ENCODE measurements at places on chromosomes 7 and 10. TPM values are rescaled to one million over a fixed set of nuclear protein-coding genes. Genes with fewer than 3 reads are reported as not detected.
A peak's percentile ranks its signal among the peaks of the same experiment; 100 is the strongest.

- DNase-seq = peak; percentile 49
These were observed 4.1 kb downstream of the COA1 start for GRCh38 chr7:43725251-43725650.

AGR3 gene
- 4.9 TPM for total RNA-seq

DNA sequence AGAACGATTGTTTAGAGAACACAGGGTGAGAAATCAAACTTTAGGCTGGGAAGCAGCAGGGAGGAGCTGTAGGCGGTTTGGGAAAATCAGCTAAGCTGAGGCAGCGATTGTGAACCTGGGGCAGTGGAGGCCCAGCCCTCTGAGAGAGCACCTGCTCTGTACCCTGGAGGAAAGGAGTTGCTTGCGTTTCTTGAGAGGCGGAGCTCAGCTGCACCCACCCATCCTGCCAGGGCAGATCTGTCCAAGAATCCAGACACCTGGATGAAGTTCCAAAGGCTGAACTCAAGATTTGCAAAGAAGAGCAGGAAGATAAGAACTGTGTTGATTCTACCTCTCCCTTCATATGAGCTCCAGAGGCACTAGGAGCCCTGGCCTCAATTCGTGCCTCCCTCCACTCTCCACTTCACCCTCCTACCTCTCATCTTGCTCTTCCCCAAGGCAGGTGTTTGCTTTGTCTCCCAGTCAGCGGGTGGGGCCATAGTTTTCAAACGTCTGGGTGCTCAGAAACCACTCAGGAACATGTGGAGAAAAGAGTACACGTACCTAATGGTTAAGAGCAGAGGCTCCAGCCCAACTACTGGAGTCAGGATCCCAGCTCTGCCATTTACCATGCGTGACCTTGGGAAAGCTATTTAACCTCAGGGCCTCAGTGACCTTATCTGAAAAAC is 21.5 kb upstream of the TMEM213 start:
- no peak for DNase-seq

DGKI gene
- total RNA-seq = 5.6 TPM

DNA sequence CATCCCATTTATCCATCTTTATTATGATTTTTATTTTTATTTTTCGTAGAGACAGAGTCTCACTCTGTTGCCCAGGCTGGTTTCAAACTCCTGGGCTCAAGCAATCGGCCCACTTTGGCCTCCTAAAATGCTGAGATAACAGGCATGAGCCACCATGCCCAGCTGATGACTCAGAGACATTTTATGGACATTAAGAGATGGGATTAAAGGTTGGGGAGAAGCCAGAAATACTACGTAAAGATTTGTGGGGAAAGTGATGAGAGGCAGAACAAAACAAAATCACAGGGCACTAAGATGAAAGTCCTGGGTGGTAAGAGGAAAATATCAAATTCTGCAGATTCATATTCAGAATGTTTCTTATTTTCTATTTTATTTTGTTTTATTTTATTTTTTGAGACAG is 7.6 kb downstream of the WNT8B start:
- no peak for DNase-seq

GRCh38 chr7:34430456-34430855 is 227.6 kb upstream of the NPSR1 start:
- no peak for DNase-seq

- no peak for DNase-seq
These were observed 74.6 kb downstream of the VCL start for GRCh38 chr10:74072503-74072902.

GRCh38 chr10:84156009-84156408 is 16.7 kb downstream of the GHITM start:
- no peak for DNase-seq

DNA sequence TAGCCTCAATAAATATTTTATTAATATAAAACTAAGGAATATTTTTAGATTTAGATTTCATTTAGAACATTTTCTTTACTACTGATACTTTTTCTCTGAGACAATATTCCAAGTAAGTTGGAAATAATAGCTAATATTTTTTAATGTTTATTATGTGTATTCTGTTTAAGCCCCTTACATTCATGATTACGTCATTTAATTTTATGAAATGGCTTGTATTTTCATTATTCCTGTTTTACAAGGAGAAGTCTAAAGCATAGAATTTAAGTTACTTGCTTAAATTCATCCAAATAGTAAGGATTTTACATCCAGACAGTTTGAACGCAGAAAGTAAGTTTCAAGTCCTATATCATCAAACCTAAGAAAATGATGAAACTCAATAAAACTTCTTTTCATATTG is 6.1 kb downstream of the DGKB start:
- DNase-seq = no peak

DNA sequence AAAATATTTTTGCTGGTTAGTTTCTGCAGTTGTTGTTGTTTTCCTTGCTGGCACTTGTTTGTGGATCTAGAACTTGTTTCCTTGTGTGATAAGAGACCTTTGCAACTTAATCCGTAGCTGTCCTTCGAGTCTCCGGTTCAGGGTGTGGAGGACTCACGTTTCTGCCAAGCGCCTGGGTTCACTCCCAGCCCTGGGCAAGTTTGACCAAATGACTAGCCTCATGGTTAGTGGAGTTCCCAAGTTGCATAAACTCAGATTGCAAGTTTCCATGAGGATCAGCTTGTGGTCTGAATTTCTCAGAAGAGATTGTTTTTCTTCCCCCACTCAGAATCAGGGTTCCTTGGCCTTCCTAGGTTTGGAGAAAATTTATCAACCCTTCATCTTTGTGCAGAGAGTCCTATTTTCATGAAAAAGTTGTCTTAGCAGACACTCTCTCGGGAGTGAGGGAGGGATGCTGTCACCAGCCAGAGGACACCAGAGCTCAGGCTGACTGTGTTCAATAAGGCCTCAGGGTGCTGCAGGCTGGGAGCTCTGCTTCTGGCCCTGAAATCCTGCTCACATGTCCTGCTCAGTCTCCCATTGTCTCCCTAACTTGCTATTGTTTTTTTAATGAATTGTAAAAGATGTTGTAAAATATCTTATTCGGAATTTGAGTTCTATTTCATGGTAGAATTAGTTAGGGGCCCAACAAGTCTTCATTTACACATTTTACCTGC is 377.7 kb upstream of the KLF6 start:
- no peak for DNase-seq

GRCh38 chr7:48259463-48260280 is 88.4 kb downstream of the ABCA13 start:
- DNase-seq = no peak

SYNPO2L gene
- 28.0 TPM for total RNA-seq

- no peak for DNase-seq
These were observed 32.4 kb downstream of the TES start for GRCh38 chr7:116242759-116243158.

EFCAB10 gene
- not detected for total RNA-seq
